ENCODE measurements at places on chromosomes 11 and 22.
A peak's percentile ranks its signal among the peaks of the same experiment; 100 is the strongest.

GRCh38 chr11:47403571-47403970 lies 4.8 kb upstream of the SLC39A13 start:
- DNase-seq = no peak

DNA sequence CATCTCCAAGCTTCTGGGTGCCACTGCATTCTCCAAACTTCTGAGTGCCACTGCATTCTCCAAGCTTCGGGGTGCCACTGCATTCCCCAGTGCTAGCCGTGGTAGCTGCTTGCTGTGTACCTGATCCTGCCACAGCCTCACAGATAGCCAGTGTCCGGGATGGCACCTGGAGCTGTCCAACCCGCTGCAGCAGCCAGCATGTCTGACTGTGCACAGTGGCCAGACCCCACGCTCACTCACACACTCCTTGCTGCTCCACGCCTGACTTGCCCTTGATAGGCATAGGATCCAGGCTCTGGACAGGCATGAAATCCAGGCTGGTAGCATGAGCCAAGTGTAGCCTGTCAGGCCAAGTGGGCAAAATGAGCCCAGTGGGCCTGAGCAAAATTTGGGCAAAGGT lies 465.0 kb downstream of the GUCY1A2 start:
- no peak for DNase-seq

DNA sequence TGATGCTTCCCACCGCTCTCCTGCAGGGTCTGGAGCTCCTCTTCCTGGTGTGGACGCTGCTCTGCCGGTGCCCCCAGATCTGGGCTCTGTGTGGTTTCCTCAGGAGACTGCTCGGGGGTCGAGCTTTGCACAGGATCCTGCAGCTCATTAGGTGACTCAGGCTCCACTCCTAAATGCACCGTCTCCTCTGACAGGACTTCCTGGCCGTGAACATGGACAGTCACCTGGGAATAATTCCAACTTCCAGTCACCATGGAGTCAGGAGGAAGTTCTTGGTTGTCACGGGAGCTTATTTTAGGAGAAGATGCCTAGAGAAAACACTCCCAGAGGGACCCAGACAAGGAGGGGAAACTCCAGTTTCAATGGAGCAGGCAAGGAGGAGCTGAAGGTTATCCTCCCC lies 11.9 kb downstream of the ZNF202 start:
- DNase-seq = no peak

DNA sequence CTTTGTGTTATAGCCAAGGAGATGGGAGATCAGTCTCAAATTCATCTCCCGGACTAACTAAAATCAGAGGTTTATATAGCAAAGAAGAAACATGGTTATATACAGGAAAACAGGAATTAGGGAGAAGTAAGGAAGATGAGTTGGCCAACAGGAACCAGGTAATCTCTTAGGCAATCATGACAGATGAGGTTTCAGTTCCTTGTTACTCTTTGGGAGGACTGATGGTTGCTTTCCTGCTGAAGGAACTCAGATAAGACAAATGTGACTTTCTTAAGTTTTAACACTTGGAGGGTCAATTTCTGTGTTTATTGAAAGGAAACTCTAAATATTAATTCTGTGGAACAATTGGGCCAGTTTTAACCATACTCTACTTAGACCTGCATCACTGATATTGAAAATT lies 1072.0 kb upstream of the CNTN5 start:
- DNase-seq = no peak

DNA sequence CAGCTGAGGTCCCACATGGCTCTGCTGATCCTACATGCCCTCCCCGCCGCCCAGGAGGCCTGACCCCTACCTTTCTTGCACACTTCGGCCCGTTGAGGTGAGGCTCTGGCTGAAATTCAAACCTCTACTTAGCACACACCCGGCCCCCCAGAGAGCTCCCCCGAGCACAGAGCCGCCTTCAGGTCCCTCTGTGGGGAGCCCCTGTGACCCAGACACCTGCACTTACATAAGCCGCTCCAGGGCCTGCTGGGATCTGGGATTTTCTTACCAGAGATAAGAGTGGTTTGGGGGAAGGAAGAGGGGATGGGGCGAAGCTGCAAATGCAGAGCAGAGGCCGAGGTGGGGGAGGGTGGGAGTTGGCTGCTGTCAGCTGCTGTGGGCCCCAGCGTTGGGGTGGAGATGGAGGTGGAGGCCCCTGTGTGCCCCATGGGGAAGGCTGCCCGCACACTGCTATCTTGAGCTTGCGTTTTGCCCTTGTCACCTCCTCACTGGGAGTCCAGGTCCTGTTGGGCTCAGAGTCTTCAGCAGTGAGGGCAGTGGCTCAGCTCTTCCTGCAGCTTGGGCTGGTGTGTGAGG lies 30.6 kb downstream of the CAPN1 start:
- DNase-seq = no peak

DNA sequence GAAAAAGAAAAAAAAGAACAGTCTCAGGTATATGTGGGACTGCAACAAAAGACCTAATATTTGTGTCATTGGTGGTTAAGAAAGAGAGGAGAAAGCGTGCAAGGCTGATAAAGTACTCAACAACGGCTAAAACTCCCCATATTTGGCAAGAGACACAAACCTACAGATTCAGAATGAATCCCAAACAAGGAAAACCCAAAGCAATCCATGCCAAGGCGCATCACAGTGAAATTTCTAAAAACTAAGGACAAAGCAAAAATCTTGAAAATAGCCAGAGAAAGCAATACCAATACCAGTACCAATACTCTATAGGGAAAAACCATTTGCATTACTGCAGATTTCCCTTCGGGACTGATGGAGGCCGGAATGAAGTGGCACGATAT lies 32.4 kb upstream of the SEPTIN5 start:
- no peak for DNase-seq

GRCh38 chr22:48414651-48415050 lies 1413.0 kb downstream of the BRD1 start:
- DNase-seq = no peak

DNA sequence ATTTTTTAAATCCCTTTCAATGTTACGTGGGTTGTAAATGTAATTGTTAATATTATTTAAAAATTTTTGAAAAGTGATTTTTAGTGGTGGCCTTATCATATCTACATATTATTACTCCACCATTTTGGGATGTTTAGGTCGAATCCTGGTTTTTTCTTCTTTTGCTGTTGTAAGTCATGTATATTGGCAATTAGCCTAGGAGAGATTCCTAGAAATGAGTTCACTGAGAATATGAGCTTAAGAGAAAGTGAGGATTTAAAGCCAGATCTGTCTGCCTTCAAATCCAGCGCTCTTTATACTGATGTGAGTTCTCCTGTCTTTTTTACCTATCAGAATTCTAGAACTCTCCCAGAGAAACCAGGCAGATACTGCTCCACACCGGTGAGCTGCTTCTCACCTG lies 56.1 kb downstream of the PTPRJ start:
- no peak for DNase-seq

- no peak for DNase-seq
Measured at GRCh38 chr11:9609841-9610240, 36.4 kb downstream of the WEE1 start.

GRCh38 chr11:107385361-107385981 lies 72.2 kb downstream of the CWF19L2 start:
- no peak for DNase-seq

DNA sequence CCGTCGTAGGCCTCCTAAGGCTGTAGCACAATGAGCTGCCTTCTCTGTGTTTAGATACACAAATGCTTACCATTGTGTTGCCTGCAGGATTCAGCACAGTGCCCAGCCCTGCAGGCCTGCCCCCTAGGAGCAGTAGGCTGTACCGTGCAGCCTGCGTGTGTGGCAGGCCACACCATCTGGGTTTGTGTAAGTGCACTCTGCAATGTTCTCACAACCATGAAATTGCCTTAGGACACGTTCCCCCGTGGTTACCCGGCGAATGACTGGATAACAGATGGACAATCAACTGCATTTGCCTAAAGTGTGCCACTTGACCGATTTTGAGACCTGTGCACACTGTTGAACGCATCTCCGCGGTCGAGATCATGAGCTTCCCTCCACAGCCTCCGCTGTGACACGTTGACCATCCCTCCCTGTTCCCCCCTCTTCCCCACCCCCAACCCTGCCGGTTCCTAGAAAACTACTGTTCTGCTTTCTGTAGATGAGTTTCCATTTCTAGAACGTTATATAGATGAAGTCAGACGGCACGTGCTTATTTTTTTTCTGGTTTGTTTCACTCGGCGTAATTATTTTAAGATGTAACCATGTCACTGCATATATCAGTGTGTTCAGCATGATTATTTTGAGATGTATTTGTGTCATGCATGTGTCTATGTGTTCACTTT lies 22.2 kb upstream of the CTSD start:
- no peak for DNase-seq

DNA sequence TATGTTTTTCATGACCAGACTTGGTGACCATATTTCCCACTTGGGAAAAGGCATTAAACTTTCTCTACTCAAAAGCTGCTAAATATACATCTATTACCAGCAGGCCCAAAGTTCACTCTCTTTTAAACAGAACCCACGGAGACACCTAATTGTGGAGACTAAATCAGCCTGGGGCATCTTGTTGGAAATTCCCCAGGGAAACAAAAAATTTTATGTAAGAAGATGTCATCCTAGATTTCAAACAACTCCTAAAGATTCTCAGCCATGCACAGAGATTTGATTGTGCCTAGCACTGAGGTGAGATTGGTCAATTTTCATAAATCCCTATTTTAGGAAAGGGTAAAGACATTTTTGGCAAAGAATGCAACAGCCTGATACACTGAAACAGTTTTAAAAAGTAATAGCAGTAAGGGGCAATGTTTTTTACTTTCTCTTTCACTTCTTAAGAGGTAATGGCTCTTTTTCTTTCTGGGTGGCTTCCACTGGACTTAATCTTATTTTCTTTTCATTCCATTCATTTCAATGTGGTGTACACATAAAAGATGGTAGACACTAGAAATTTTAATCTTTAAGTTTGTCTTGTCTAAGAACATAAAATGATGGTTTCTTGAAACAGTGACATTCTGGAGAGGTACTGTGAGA lies 9.6 kb downstream of the OR52N2 start:
- no peak for DNase-seq

GRCh38 chr22:46068593-46069491 lies 81.5 kb upstream of the PPARA start:
- DNase-seq = peak; percentile 79

- no peak for DNase-seq
Measured at GRCh38 chr22:37545703-37546436, 14.4 kb upstream of the CDC42EP1 start.
